ENCODE measurements at places on chromosomes 3 and 15. TPM values are rescaled to one million over a fixed set of nuclear protein-coding genes. Genes with fewer than 3 reads are reported as not detected.

The REC114 gene
- total RNA-seq = not detected

- DNase-seq = no peak
- H3K27me3 ChIP-seq = peaks cover 23% of the 10 kb centered on the region
- peaks cover 3% of the 10 kb centered on the region for H3K4me1 ChIP-seq
- no peak overlapping the region for H3K4me3 ChIP-seq
Measured at GRCh38 chr15:62962101-62962995, 80.2 kb upstream of the TPM1 start.

The C3orf33 gene
- total RNA-seq = 2.1 TPM

- DNase-seq = no peak
- no peak overlapping the region for H3K4me3 ChIP-seq
- peaks cover 2% of the 10 kb centered on the region for H3K36me3 ChIP-seq
- no peak overlapping the region for H3K27ac ChIP-seq
- H3K4me1 ChIP-seq = peaks cover 4% of the 10 kb centered on the region
Measured at GRCh38 chr3:134527037-134527436, 41.2 kb downstream of the CEP63 start.

- DNase-seq = no peak
- H3K4me3 ChIP-seq = peak overlapping the region; percentile 95
- H3K27ac ChIP-seq = peak overlapping the region; percentile 88
- H3K27me3 ChIP-seq = no peaks in the 10 kb centered on the region
Measured at GRCh38 chr15:51828621-51829375, 655 bp upstream of the TMOD3 start.

- no peak for DNase-seq
- H3K36me3 ChIP-seq = no peaks in the 10 kb centered on the region
- H3K27ac ChIP-seq = no peak overlapping the region
- no peaks in the 10 kb centered on the region for H3K4me1 ChIP-seq
- H3K4me3 ChIP-seq = no peak overlapping the region
Measured at GRCh38 chr3:161740421-161740820, 243.8 kb downstream of the OTOL1 start.
